Gastrocnemius medialis (tissue), 4 donors: ENCODE measurements at places on chromosomes 6 and 20.

GRCh38 chr6:36386495-36387439 lies 702 bp downstream of the ETV7 start:
- no peak for DNase-seq
- peak overlapping the region; percentile 24 for H3K27ac ChIP-seq
- H3K27me3 ChIP-seq, result peaks cover 37% of the 10 kb centered on the region
- H3K36me3 ChIP-seq, result no peaks in the 10 kb centered on the region
- H3K4me3 ChIP-seq, result peak overlapping the region; percentile 64

- H3K36me3 ChIP-seq, result no peaks in the 10 kb centered on the region
- peak overlapping the region; percentile 69 for H3K4me3 ChIP-seq
- H3K27ac ChIP-seq, result peak overlapping the region; percentile 64
- peak; percentile 14 for DNase-seq
- no peaks in the 10 kb centered on the region for H3K4me1 ChIP-seq
These were observed 472 bp upstream of the PAQR8 start for GRCh38 chr6:52361414-52361944.

GRCh38 chr6:85911067-85911466 lies 268.4 kb upstream of the SYNCRIP start:
- no peak overlapping the region for H3K4me3 ChIP-seq
- H3K4me1 ChIP-seq, result no peaks in the 10 kb centered on the region
- H3K36me3 ChIP-seq, result no peaks in the 10 kb centered on the region
- no peak for DNase-seq
- H3K27ac ChIP-seq, result no peak overlapping the region
- H3K27me3 ChIP-seq, result no peaks in the 10 kb centered on the region

DNA sequence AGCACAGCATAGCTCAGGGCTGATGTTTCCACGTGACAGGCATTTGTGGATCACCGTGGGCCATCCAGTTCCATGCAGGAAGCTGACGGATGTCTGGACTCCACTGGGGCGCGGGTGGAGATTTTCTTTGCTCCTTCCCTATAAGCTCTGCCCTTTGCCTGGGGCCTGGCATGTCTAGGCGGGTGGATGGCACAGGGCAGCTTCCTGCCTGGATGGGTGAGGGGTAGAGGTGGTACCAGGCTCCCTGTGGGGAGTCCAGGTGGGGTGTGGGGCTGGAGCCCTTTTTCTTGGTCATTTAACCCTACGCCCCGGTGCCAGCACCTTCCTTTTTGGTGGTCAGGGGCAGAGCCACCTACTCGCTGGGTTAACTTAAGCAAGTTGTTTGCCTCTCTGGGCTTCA lies 10.4 kb downstream of the FAM110A start:
- DNase-seq, result no peak
- peaks cover 2% of the 10 kb centered on the region for H3K27me3 ChIP-seq
- peaks cover 12% of the 10 kb centered on the region for H3K4me1 ChIP-seq
- no peaks in the 10 kb centered on the region for H3K36me3 ChIP-seq

DNA sequence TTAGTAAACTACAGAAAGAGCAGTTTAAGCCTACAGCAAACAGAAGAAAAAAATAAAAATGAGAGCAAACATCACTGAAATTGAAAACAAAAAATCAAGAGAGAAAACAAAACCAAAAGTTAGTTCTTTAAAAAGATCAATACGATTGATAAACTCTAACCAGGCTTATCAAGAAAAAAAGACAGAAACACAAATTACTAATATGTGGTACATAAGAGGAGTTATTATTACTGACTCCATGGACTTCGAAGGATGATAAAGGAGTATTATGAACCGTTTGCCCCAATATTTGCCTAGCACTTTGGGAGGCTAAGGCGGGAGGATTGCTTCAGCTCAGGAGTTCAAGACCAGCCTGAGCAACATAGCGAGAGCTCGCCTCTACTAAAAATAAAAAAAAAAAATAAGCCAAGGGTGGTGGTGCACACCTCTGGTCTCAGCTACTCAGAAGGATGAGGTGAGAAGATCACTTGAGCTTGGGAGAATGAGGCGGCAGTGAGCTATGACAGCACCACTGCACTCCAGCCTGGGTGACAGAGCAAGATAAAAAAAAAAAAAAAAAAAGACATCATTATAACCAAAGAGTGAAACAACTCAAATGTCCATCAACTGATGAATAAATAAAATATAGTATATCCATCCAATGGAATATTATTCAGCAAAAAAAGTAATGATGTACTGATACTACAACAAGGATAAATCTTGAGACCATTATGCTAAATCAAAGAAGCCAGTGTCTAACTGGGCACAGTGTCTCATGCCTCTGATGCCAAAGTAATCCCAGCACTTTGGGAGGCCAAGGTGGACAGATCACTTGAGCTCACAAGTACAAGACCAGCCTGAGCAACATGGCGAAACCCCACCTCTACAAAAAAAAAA lies 12.9 kb downstream of the TRPC4AP start:
- no peak for DNase-seq
- no peaks in the 10 kb centered on the region for H3K27me3 ChIP-seq
- peaks cover 18% of the 10 kb centered on the region for H3K36me3 ChIP-seq
- H3K4me1 ChIP-seq, result peaks cover 10% of the 10 kb centered on the region
- H3K4me3 ChIP-seq, result no peak overlapping the region

- peaks cover 7% of the 10 kb centered on the region for H3K4me1 ChIP-seq
- H3K27ac ChIP-seq, result no peak overlapping the region
- no peaks in the 10 kb centered on the region for H3K27me3 ChIP-seq
- DNase-seq, result no peak
These were observed 205.1 kb upstream of the RUNX2 start for GRCh38 chr6:45123023-45123422.
